Activated CD4-positive, alpha-beta T cell treated with anti-CD3 and anti-CD28 coated beads, Interleukin-2, amount 50 U/mL, for 1 hour (primary cell): ENCODE measurements at places on chromosomes 6 and 20.
A peak's percentile ranks its signal among the peaks of the same experiment; 100 is the strongest.

DNA sequence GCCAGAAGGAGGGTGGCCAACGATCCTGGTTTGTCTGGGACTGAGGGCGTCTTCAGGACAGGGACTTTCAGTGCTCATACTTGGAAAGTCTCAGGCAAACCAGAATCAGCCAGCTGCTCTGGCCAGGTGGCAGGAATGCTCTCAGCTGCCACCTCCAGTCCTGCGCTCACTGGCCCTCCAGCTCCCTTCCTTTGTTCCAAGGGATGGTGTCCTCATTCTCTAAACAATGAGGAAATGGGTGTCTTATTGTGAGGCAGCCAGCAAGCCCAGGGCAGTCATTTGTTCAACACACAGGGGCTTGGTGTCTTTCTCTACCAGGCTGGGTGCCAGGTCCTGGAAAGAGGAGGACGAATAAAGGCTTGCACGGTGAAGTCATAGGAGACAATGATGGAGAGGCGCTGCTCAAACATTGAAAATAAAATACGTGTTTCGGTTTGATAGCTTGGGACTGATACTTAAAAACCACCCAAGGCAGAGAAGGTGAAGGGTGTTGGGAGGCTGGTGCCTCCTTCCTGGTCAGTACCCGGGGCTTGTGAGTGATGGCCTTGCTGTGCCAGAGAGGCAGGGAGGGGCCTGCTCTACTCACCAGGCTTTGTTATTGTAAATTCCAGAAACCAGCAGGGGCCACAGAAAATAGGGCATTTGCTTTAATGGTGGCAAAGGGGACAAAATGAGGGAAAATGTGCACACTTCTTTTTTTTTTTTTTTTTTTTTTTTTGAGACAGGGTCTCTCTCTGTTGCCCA lies 11.3 kb upstream of the TMEM181 start:
- DNase-seq: no peak

- DNase-seq: no peak
Measured at GRCh38 chr20:38152621-38153221, 12.3 kb downstream of the TGM2 start.

DNA sequence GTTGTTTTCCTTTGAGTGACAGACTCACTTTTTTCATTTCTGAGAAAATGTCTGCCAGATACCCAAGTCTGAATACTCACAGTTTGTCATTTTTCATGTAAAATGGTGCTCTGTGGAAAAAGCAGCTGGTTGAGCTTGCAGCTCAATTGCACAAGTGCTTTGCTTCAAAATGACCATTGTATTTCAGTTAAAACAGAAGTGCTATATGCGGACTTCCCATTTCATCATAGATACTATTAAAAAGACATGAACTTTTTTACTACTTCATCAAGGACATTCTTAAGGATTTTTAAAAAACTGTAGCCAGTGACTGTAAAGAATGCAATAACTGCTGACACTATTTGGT lies 61.5 kb downstream of the KCNS1 start:
- DNase-seq: no peak

DNA sequence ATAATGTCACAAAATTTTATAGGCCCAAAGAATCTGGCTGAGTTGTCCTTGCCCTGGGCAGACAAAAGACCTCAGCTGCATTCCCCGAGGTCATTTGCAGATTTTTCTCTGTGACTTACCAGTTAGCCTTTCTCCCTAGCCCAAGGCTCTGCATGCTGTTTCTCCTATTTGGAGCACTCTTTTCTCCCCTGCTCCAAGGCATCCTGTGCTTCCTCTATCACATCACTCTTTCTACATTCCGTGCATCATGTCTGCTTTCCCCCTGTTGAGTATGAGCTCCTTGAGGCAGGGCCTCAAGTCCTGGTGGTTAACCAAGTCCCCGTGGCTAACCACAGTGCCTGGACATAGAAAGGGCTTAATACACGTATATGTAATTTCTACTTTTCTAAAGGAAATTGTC lies 593 bp upstream of the GSTA3 start:
- DNase-seq: no peak

DNA sequence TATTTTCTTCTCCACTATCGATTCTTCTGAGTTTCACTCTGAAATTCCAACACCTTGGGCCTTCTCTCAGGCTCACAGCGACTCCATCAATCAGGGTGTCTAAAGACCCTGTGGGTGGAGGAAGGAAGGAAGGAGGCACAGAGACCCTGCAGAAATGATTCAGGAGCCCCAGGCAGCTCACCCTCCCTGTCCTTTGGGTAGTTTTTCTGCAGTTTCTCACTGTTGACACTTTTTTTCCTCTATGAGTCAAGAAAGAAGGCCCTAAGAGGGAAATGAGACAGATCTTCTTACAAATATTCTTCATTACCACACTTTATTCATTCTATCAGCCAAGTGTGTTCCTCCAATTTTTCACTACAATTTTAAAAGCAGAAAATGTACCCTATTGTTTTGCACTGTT lies 34.2 kb upstream of the TBXT start:
- DNase-seq: no peak

DNA sequence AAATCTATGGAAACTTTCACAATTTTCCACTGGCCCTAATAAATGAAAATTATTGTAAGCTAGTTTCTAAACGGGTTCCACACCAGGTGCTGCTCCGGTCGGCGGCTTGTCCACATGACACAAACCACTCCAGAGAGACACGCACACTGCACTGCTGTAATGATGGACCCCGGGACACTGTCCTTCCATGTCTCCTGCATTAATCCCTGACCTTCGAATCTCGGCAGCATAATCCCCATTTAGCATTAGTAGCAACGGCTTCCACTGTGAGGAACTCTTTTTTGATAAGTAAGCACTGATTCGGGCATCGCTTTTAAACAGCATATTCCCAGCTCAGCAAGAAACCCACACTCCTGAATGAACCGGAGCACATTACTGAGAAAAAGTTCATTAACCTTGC lies 43.5 kb downstream of the INSM1 start:
- no peak for DNase-seq

GRCh38 chr6:75236630-75237029 lies 7.0 kb downstream of the COX7A2 start:
- DNase-seq: no peak

GRCh38 chr6:163954088-163954775 lies 539.7 kb downstream of the QKI start:
- no peak for DNase-seq

- DNase-seq: no peak
Measured at GRCh38 chr6:157258878-157259277, 64.4 kb downstream of the TMEM242 start.

- peak; percentile 63 for DNase-seq
Measured at GRCh38 chr6:15244620-15245360, 1.1 kb upstream of the JARID2 start.

GRCh38 chr20:53599910-53600632 lies 6.4 kb upstream of the ZNF217 start:
- no peak for DNase-seq

DNA sequence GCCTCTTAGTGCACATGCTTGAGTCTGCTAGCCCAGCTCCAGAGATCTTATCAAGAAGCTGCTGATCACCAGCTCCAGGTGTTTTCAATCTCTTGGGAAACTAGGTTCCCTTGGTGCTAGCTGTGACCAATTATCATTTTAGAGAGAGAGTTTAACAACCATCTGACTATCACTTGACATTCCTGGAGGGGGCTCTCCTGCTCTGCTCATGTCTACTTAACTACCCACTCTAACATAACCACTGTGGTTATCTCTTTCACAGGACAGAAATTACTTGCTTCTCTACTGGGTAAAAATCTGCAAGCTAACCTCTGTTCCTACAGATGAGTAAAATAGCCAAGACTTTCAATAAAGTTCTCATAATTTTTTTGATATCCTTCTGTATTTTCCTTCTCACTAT lies 823.4 kb upstream of the GJE1 start:
- DNase-seq: no peak

GRCh38 chr20:59640267-59640666 lies 35.9 kb downstream of the PHACTR3 start:
- DNase-seq: no peak

GRCh38 chr6:16487996-16488674 lies 249.7 kb downstream of the GMPR start:
- DNase-seq: no peak

GRCh38 chr6:132190097-132190814 lies 211.0 kb downstream of the MOXD1 start:
- DNase-seq: no peak

DNA sequence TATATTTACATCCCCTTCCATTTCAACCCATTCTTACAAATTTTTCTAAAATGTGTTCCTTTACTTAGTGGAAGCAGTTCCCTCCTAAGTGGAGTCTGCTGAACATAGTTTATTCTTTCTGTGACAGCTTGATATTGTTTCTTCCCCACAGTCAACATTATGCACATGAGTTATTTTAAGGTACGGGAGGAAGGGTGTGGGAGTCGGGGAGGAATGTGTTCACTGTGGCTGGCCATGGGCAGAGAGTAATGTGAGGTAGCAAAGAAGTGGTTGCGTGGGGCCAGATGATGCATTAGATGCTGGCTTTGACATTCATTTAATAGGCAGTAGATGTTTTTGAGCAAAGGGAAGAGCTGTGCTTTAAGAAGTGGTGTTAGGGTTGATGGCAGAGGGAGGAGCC lies 98.5 kb downstream of the ARMC2 start:
- no peak for DNase-seq

GRCh38 chr6:125480571-125480970 lies 178.8 kb upstream of the HDDC2 start:
- DNase-seq: no peak

DNA sequence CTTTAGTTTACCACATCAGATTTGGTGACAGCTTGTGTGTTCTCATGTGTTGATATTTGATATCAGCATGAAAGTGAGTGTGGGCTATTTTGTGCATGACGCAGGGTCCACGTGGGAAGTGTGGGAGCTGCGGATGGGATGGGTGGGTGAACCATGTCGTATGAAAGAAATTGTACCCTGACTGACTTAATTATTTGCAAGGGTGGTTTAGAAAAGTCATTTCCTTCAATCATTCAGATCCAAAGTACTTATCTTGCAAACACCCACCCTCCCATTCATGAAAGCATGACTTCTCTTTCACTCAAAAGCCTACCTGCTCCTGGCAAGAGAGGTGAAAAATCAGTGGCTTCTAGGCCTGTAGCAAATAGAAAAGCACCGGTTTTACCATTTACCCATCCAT lies 91.8 kb upstream of the BACH2 start:
- no peak for DNase-seq

GRCh38 chr6:161434921-161435747 lies 161.3 kb upstream of the AGPAT4 start:
- DNase-seq: no peak

DNA sequence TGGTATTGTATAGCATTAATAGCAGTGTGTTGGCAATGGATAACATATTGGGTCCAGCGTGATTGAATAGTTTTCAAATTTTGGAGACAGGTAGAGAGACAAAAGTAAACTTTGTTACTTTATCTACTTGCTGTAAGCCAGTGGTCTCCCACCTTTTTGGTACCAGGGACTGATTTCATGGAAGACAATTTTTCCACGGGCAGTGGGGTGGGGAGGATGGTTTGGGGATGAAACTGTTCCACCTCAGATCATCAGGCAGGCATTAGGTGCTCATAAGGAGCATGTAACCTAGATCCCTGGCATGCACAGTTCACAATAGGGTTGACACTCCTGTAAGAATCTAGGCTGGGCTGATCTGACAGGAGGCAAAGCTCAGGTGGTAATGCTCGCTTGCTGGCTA lies 14.6 kb upstream of the PROKR2 start:
- no peak for DNase-seq

- DNase-seq: no peak
Measured at GRCh38 chr6:4732691-4733315, 43.4 kb upstream of the CDYL start.

DNA sequence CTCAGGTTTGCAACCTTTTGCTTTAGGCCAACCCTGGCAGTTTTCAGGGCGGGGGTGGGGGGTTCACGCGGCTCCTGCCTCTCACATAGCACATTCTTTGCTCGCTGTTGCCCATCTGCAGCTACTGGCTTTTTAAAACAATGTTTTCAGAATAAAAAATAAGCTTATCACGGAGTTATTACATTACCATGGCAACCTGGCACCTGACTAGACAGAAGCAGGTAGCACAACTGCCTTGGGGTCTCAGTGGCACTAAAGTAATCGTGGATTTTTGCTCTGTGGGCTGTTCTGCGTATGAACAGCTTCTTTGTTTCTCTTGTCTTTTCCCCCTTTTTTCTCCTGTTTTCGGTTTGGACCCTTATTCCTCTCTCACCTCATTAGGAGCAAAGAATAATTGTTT lies 9.1 kb upstream of the MANBAL start:
- DNase-seq: no peak

GRCh38 chr6:12065321-12066140 lies 53.4 kb downstream of the HIVEP1 start:
- no peak for DNase-seq

GRCh38 chr20:15794409-15794808 lies 778.8 kb downstream of the KIF16B start:
- DNase-seq: no peak

DNA sequence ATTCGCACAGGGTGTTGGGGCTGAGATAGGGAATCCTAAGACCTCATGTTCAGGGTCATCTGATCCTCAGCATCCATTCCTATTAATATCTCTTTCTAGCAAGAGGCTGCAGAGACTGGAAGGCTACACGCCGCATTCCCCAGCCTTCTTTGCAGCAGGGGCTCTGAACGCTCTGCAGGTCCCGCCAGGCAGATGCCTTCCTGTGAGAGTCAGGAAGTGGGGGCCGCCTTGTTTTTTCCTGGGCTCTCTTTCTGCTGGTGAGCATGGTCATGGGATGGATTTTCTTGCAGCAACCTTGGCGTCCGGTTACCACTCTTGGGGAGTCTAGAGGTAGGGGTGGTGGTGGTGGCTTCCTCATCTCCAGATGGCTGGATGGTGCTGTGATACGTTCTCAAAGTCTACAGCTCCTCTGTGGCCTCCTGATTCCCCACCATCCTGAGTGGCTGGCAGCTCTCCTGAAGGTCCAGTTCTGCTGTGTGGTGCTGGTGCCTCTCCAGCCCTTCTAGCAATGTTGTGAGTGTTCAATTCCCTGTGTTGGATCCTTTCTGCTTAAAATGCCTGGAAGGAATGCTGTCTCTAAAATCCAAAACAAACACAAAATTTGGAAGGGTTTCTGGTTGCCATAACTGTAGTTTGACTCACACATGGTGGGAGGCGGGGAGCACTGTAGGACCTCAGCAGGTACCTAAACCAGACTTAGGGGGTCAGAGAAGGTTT lies 111.9 kb downstream of the CEBPB start:
- DNase-seq: no peak

- DNase-seq: no peak
Measured at GRCh38 chr6:119758385-119758784, 408.8 kb upstream of the MAN1A1 start.
